ENCODE measurements at places on chromosomes 12 and 14.

GRCh38 chr12:1792406-1792805 is 28.0 kb upstream of the LRTM2 start:
- DNase-seq = no peak
- no peak overlapping the region for H3K27ac ChIP-seq
- H3K27me3 ChIP-seq = no peaks in the 10 kb centered on the region
- no peak overlapping the region for H3K4me3 ChIP-seq
- H3K36me3 ChIP-seq = peaks cover 2% of the 10 kb centered on the region

DNA sequence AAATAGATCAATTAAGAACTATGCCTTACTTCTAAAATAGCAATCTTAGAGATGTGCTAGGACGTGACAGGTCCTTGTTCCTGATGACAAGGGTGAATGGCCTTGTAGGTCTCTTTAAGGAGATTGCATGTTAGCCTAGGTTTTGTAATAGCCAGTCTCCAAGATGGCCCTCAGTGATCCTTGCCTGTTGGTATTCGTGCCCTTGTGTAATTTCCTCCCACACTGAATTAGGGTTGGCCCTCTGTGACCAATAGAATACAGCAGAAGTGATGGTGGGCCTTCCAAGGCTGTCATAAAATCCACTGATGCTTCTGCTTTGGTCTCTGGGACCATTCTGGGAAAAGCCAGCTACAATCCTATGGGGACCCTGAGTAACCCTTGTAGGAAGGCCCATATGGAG is 38.2 kb upstream of the SNX6 start:
- no peak overlapping the region for H3K27ac ChIP-seq
- DNase-seq = no peak
- H3K36me3 ChIP-seq = no peaks in the 10 kb centered on the region
- no peak overlapping the region for H3K4me3 ChIP-seq
- H3K4me1 ChIP-seq = peaks cover 7% of the 10 kb centered on the region
- H3K27me3 ChIP-seq = no peaks in the 10 kb centered on the region

DNA sequence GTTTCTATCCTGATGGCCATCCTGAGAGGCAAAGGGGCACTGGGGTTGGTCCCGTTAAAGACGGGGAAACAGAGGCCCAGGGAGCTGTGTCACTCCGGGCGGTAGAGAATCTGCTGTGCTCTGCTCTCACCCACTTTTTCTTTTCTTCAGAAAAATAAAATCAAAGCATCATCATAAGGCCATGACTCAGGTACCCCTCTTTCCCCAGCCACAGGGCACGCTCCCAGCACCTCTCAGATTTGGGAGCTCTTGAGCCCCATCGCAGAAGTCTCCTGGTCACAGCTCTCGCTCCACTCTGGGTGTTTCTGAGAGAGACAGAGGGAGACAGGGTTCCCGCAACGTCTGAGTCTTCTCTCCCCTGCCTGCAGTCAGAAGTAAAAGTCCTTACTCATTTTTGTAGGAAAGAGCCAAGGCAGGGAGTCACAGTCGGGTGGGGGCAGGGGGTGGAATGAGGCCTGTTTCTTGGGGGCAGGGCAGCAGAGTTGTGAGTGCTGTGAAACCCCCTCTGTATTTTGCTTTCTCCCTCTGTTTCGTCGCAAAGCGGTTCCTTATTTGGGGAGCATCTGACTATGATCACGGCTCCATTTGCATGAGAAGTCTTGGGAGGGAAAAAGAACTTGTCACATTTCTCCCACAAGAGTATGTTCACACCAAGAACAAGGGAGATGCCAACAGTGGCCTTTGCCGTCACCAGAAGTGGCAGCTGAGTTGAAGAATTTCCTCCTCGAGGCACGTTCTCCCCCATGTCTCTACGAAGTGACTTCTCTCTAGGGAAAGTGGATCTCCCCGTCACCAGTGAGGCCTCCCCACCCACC is 139.0 kb downstream of the BCL11B start:
- no peak overlapping the region for H3K27ac ChIP-seq
- H3K4me3 ChIP-seq = no peak overlapping the region
- no peaks in the 10 kb centered on the region for H3K36me3 ChIP-seq
- DNase-seq = peak; percentile 4

GRCh38 chr14:104169005-104169698 is 30.8 kb downstream of the KIF26A start:
- H3K4me3 ChIP-seq = no peak overlapping the region
- no peaks in the 10 kb centered on the region for H3K27me3 ChIP-seq
- H3K4me1 ChIP-seq = no peaks in the 10 kb centered on the region
- no peak overlapping the region for H3K27ac ChIP-seq
- no peak for DNase-seq

GRCh38 chr14:104741803-104742251 is 11.1 kb upstream of the SIVA1 start:
- DNase-seq = no peak
- H3K4me3 ChIP-seq = no peak overlapping the region
- no peaks in the 10 kb centered on the region for H3K36me3 ChIP-seq
- no peak overlapping the region for H3K27ac ChIP-seq
- H3K4me1 ChIP-seq = peaks cover 5% of the 10 kb centered on the region

- peaks cover 18% of the 10 kb centered on the region for H3K27me3 ChIP-seq
- H3K36me3 ChIP-seq = peaks cover 17% of the 10 kb centered on the region
- H3K4me1 ChIP-seq = peaks cover 29% of the 10 kb centered on the region
- peak overlapping the region; percentile 74 for H3K27ac ChIP-seq
- no peak for DNase-seq
Observed at GRCh38 chr12:48956279-48957140, 777 bp downstream of the ARF3 start.
